ENCODE measurements at places on chromosomes 5 and 9.

DNA sequence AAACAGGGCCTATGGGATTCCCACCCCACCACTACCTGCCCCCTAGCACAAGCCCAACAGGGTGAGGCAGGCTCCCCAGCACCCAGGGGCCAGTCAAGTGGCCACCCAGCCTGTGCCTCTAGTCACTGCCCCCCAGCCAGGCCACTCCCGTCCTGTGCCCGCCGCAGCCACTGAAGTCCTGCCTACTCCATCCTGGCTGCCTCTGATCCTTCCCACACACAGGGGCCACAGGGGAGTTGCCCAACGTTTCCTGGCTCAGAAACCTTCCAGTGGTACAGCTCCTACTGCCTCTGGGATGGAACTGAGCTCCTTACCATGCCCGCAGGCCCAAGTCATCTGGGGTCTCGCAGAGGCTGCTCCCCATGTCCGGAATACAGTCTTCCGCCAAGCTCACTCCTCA, 70.2 kb upstream of the STXBP1 start:
- DNase-seq: no peak

DNA sequence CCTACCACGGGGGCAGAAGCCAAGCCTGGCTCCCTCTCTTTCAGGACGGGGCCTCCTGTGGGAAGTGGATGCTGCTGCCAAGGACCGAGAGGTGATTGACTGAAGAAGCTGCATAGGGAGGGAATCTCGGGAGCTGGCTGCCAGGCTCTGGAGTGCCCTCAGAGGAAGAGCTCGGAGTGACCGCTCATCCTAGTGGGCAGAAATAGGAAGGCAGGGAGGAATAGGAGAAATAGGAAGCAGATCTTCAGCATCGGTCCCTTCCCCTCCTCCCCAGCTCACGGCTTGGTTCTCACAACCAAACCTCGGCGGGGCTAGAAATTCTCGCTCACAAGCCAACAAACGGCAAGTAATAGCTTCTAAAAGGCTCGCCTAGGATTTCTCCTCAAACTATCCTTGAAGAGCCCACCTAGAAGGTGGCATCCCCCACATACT, 159.9 kb upstream of the RAI14 start:
- no peak for DNase-seq

DNA sequence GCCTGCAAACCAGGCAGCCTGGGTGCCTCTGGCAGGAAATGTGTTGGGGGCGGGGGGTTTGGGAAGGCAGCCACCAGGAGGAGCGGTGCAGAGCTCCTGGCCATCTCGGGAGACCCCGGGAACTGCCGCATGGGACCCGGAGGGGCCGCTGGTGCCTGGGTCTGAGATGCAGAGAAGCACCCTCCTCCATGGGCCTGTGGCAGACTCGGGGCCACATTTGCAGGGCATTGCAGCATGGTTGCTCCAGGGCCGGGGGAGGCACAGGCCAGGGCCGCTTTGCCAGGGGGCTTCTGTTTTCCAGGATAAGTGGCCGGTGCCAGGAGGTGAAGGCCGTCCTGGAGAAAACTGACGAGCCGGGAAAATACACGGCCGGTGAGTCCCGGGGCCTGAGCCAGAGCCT, 1.7 kb downstream of the LCN1 start:
- DNase-seq: no peak

DNA sequence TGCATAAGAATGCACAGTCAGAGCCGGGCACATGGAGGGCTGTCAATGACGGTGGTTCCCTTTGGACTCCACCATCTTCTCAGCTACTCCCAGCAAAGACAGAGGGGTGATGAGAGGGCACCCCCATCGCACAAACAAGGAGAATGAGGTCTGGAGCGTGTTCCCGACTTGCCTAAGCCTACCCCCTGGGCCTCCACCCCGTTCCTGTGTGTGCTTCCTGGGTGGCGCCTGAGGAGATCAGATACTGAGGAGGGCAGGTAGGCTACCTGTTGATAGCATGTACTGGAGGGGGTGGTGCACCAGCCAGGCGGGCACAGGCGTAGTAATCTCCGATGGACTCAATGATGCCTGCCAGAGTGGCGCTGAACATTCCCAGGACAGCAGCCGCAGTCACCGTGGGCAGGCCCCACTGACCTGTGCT, 4.1 kb downstream of the SLC23A1 start:
- DNase-seq: no peak

DNA sequence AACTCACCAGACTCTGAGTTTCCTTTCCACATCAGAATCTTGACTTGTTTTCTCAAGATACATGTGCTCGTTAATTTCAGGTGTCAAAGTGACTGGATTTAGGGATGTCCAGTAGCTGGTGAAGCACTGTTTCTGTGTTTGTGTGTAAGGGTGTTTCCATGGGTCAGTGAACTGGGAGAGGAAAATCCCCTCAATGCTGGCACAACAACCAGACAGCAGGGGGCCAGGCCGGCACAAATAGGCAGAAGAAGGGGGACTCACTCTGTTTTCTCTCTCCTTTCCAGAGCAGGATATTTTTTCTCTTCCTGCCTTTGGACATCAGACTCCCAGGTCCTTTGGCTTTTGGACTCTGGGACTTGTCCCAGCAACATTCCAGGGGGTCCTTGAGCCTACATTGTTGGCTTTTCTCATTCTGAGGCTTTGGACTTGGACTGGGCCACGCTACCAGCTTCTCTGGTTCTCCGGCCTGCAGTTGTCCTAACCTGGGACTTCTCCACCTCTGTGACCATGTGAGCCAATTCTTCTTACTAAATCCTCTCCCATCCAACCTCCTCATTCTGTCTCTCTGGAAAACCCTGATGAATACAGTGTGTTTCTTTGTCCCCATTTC, 144.0 kb downstream of the CAAP1 start:
- no peak for DNase-seq

DNA sequence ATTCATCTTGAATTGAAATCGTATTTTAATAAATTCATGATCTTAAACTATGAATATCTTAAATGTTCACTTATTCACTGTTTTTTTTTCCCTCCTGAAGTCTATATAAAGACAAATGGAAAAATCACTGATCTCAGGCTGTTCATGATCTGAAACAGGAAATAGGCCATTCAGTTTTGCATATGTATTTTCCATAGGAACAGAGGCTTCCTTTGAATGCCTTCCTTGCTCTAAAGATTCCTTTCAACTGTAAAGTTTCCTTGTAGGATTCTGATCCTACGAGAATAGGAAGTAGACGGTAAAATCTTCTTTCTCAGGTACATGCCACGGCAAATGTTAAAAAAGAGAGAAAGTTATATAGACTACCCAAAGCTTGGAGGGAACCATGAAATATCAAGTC, 194.4 kb upstream of the PPP1R2B start:
- no peak for DNase-seq

DNA sequence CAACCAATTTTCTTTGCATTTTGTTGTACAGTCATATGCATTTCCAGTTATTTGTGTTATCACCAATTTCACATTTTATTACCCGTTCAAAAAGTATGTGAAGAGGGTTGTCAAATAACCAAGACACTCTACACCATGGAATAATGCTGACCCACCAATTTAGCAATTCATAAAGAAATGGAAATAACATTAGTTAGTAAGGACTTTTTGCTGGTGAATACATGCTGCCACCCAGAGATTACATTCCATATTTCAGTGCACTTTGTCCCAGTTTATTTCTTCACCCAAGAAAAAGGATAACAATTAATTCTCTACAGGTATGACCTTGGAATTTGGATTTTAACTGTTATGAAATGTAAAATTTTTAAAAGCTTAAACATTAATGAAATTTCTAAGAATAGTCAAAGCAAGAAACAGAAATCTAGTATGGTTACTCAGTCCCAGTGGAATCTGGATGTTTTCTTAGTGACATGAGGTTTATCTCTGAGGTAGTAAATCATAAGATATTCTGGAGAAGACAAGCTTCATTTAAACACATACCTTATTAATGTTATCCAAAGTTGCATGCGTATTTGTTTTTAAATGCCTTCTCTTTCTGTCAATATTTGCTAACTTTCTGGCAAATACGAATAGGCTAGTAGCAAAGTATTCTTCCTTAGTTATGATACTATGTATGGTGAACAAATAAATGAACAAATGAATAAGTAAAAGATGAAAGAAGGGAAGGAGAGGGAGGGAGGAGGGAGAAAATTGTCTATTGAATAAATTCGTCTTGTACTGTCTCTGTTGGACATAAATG, 100.6 kb downstream of the CETN3 start:
- no peak for DNase-seq

GRCh38 chr5:178983728-178984127, 11.4 kb downstream of the GRM6 start:
- no peak for DNase-seq

Measured in CD4-positive, alpha-beta T cell treated with Interleukin-12 subunit alpha and Interleukin-12 subunit beta, for 1 hour (primary cell).